ENCODE measurements at places on chromosomes 12 and 14. TPM values are rescaled to one million over a fixed set of nuclear protein-coding genes. Genes with fewer than 3 reads are reported as not detected.

Gene TROAP
- total RNA-seq: 1.8 TPM

Gene SLC6A15
- 10.8 TPM for total RNA-seq

Gene IFNG-AS1
- not detected for total RNA-seq

Gene CRIP1
- total RNA-seq: 13.1 TPM

Gene CCDC184
- 0.97 TPM for total RNA-seq

Gene COX8C
- total RNA-seq: not detected

Gene NXPH4
- 2.3 TPM for total RNA-seq

Gene PDE6H
- not detected for total RNA-seq

Gene CMA1
- total RNA-seq: not detected

Gene P2RX2
- not detected for total RNA-seq

Gene PRPH
- total RNA-seq: 0.12 TPM

Gene ADAMTS20
- total RNA-seq: 0.12 TPM

Gene PA2G4
- total RNA-seq: 84.2 TPM

Gene PLEKHA5
- total RNA-seq: 39.7 TPM

Gene MYF6
- not detected for total RNA-seq

Gene PTPN21
- 16.0 TPM for total RNA-seq

Gene KRT82
- total RNA-seq: not detected

Gene PROX2
- total RNA-seq: 0.12 TPM

Gene PIK3C2G
- total RNA-seq: not detected

Gene EFS
- 28.9 TPM for total RNA-seq

Gene PFDN5
- total RNA-seq: 253 TPM

Gene SDR9C7
- not detected for total RNA-seq

Gene DHH
- not detected for total RNA-seq

Gene LRRC9
- not detected for total RNA-seq

Gene TMPRSS12
- not detected for total RNA-seq

Gene IKZF4
- total RNA-seq: 2.8 TPM

Gene PCED1B
- 0.97 TPM for total RNA-seq

Gene CEP170B
- 24.3 TPM for total RNA-seq

Gene KRT6C
- not detected for total RNA-seq

Gene TBX3
- total RNA-seq: 30.8 TPM

Gene ZBTB25
- 6.2 TPM for total RNA-seq

Gene RFX4
- not detected for total RNA-seq

Gene NR4A1
- total RNA-seq: 4.2 TPM

Gene CDC42BPB
- 107 TPM for total RNA-seq

Gene TRAFD1
- total RNA-seq: 49.0 TPM

Gene TMEM106C
- 79.3 TPM for total RNA-seq

Gene SMARCC2
- total RNA-seq: 75.8 TPM

Gene E2F7
- 0.97 TPM for total RNA-seq

Gene EVL
- 24.0 TPM for total RNA-seq

Gene KRT6B
- 4.1 TPM for total RNA-seq

Gene POTEM
- not detected for total RNA-seq

Gene CAPS2
- total RNA-seq: 6.6 TPM

Gene STRAP
- total RNA-seq: 54.8 TPM

Gene RNASE1
- not detected for total RNA-seq

Gene TAS2R46
- total RNA-seq: 6.8 TPM

Gene PPP2R3C
- total RNA-seq: 29.9 TPM

Gene AICDA
- total RNA-seq: not detected

Gene TAS2R30
- total RNA-seq: 8.8 TPM

Gene DCN
- 827 TPM for total RNA-seq

Gene VTI1B
- 52.5 TPM for total RNA-seq

Gene EXOC5
- total RNA-seq: 74.6 TPM

Data from hair follicle dermal papilla cell (primary cell).